ENCODE measurements at places on chromosomes 5 and 9. TPM values are rescaled to one million over a fixed set of nuclear protein-coding genes. Genes with fewer than 3 reads are reported as not detected.

DNA sequence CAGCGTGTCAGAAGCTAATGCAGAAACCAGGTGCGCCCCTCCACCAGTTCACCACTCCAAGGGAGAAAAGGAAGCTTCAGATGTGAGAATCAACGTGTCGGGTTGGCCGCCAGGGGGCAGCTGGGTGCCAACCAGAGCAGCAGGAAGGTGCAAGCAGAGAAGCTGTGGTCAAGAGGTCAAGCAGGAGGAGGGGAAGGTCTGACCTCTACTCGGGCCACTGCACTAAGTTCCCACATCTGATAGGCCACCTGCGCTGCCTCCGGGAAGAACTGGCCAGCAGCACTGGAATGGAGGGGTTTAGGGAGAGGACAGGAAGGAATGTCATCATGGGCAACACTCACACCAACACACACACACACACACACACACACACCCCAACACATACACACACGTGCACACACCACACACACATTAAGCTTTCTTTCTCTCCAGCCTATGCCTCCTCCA, 31.4 kb downstream of the ANXA6 start:
- no peak overlapping the region for H3K4me3 ChIP-seq
- peak; percentile 64 for DNase-seq
- H3K36me3 ChIP-seq: no peaks in the 10 kb centered on the region
- H3K27ac ChIP-seq: no peak overlapping the region

DNA sequence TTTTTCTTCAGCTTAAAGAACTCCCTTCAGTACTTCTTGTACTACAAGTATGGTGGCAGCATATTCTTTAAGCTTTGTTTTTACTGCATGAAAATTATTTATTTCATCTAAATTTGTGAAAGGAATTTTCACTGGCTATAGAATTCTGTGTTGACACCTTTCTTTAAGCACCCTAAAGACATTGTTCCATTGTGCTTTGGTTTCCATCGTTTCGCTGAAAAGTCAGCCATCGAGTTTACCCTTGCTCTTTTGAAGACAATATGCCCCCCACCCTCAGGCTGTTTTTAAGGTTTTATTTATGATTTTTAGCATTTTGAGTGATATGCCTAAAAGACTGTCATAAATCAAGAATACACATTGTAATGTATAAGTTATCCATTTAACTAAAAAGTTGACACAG, 27.3 kb upstream of the COL5A1 start:
- DNase-seq: no peak
- H3K4me3 ChIP-seq: no peak overlapping the region
- H3K4me1 ChIP-seq: no peaks in the 10 kb centered on the region

- H3K27ac ChIP-seq: no peak overlapping the region
- H3K36me3 ChIP-seq: no peaks in the 10 kb centered on the region
- DNase-seq: no peak
- no peak overlapping the region for H3K4me3 ChIP-seq
- H3K4me1 ChIP-seq: 0 out of 2 replicates have a peak, but pooled peaks cover 7% of the 10 kb centered on the region
These were observed 845.9 kb downstream of the CDH9 start for GRCh38 chr5:26192486-26192885.

DNA sequence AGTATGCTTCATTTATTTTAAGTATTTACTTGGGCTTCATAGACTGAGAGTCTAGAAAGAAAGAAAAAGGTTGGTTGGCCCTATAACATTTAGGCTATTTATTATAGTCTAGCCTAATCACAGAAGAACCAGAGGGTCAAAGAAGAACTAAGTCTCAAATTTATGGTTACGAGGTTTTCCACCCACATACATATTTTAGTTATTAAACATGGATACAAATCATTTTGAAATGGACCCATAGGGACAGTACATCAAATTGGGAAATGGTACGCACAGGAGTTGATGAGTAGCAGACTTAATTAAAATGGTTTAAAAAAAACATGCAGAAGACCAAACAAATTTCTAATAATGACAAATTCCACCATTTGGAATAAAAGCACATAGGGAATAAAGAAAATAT, 17.7 kb downstream of the SVEP1 start:
- no peak overlapping the region for H3K4me3 ChIP-seq
- peaks cover 10% of the 10 kb centered on the region for H3K36me3 ChIP-seq
- H3K27me3 ChIP-seq: no peaks in the 10 kb centered on the region
- no peak overlapping the region for H3K27ac ChIP-seq

- DNase-seq: no peak
- H3K4me1 ChIP-seq: no peaks in the 10 kb centered on the region
- H3K27ac ChIP-seq: no peak overlapping the region
- no peak overlapping the region for H3K4me3 ChIP-seq
These were observed 66.3 kb downstream of the PSAT1 start for GRCh38 chr9:78363221-78363620.

- no peak overlapping the region for H3K4me3 ChIP-seq
- DNase-seq: no peak
- H3K4me1 ChIP-seq: no peaks in the 10 kb centered on the region
- no peaks in the 10 kb centered on the region for H3K36me3 ChIP-seq
- no peak overlapping the region for H3K27ac ChIP-seq
These were observed 6.3 kb upstream of the SLC25A48 start for GRCh38 chr5:135827965-135828781.

KCNV2 gene
- total RNA-seq: not detected

STK32A gene
- not detected for total RNA-seq

FBP1 gene
- 34.9 TPM for total RNA-seq

TOR2A gene
- 16.4 TPM for total RNA-seq

All from PC-9 (cell line).